Hematopoietic multipotent progenitor cell (in vitro differentiated cells): ENCODE measurements at places on chromosomes 16 and 17. TPM values are rescaled to one million over a fixed set of nuclear protein-coding genes. Genes with fewer than 3 reads are reported as not detected.

DNA sequence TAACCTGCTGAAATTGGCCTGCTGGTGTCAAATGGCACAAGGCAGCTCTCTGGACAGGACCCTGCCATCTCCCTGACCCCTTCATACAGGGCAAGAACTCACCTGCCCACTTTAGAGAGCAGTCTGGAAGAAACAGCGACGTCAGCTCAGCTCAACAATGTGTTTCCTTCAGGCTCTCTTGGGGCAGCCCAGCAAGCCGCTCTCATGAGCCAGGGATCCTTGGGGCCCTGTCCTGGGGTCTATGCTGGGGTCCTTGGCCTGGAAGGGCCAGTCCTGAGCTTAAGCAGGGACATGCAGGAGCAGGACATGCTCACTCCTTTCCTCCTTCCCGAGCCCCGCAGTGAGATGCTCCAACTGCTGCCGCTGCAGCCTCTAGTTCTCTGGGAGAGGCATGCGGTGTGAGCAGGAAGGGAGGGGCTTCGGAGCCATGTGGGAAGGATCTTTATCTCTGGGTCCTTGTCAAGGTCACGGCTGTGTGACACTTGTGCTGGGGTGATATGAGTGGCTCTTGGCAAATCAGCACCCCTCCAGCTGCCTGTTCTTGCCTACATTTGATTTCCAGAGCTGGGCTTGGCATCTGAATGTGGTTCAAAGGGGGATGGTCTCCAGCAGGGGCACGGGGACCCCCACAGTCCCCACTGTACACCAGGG is 3.4 kb downstream of the C1QTNF1 start:
- DNase-seq, result no peak

Gene SGCA
- total RNA-seq, result not detected

Gene SPAG7
- total RNA-seq, result 31.2 TPM

DNA sequence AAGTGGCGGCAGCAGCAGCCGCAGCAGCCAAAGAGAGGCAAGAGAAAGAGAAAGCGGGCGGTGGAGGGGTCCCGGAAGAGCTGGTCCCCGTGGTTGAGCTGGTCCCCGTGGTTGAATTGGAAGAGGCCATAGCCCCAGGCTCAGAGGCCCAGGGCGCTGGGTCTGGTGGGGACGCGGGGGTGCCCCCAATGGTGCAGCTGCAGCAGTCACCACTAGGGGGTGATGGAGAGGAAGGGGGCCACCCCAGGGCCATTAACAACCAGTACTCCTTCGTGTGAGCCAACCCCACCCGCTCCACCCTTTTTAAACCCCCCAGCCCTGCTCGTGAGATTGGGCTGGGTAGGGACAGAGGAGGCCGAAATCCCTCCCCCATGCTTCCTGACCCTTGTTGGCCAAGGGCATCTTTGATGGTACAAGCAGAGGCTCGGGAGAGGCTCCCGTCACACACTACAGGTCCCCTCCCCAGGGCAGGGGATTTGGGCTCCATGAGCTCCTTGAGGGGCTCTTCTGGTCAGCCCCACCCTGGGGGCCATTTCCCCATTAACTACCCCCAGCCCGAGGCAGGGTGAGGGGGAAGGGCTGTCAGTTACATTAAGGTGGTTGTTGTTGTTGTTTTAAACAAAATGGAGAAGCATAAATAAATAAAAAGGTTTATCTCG is 4.6 kb upstream of the ATP2A1 start:
- DNase-seq, result peak; percentile 69

DNA sequence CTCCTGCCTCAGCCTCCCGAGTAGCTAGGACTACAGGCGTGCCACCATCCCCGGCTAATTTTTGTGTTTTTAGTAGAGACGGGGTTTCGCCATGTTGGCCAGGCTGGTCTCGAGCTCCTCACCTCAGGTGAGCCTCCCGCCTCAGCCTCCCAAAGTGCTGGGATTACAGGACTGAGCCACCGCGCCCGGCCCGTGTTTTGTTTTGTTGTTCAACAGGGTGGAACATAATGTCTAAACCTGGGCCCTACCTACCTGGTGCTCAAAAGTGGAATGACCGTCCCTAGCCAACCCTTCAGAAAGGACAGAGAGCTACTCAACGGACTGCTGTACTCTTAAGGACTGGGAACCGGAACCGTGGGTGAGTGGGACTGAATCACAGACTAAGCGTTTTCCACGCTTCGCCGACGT is 772 bp upstream of the KIF22 start:
- DNase-seq, result no peak

- DNase-seq, result no peak
These were observed 9.2 kb downstream of the HIC1 start for GRCh38 chr17:2064147-2064489.

DNA sequence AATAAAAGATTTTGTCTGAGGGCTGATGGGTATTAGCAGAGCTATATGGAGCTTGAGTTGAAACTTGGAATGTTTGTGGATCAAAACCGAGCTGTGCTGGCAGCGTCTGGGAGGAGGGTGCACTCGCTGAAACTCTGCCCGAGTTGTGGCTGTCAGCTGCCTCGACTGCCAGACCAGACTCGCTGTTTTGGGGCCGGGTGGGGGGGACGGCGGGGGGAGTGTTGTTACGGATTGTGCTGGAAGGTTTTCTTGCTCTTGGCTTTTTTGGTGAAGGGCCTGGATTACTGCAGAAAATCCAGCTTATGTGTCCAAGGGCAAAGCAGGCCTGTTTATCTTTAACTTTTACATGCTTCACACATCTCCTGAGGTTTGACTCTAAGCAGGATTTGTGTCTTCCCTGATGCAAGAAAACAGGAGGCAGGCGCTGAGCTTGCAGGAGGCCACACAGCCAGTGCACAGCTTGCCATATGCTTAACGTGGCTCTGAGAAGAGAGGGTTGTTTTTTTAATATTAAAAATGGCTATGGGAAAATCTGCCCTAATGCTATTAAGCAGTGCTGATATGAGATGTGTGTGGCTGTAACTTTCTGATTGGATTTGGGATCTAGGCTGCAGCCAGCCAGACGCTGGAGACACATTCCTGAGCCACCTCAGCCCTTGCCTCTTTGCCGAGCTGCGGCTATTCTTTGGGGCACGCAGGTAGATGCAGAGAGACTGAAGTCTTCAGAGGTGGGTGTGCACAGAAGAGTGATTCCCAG is 20.5 kb upstream of the RPTOR start:
- no peak for DNase-seq

DNA sequence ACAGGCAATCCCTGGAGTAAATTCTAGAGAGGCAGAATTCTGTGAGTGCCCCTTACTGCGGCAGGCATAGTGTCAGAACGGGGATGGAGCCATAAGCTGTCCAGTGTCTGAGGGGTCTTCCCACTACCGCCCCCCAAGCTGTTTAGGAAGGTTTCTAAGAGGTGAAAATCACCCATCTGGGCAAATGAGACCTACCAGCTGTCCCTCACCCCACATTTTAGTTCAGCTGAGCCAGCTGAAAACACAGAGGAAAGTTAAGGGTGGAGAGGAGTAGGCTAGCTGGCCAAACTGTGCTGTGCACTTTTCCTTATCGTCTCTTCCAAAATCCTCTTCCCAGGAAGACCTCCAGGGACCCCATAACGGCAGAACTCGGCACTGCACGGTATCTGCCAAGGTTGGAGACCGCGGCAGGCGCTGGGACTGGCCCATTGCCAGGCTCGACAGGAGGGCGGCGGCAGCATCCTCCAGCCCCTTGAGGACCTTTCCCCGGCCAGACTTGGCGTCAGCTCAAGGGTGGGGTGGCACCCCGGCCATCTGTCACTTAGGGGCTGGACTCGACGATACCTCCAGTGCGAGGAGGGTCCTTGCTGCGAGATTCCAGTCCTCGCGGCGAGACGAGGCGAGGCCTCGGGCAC is 955 bp downstream of the ACLY start:
- DNase-seq, result peak; percentile 39

Gene GSDMA
- total RNA-seq, result not detected

Gene TP53TG3C
- total RNA-seq, result not detected
